ENCODE measurements at places on chromosomes 2 and 18.
A peak's percentile ranks its signal among the peaks of the same experiment; 100 is the strongest.

DNA sequence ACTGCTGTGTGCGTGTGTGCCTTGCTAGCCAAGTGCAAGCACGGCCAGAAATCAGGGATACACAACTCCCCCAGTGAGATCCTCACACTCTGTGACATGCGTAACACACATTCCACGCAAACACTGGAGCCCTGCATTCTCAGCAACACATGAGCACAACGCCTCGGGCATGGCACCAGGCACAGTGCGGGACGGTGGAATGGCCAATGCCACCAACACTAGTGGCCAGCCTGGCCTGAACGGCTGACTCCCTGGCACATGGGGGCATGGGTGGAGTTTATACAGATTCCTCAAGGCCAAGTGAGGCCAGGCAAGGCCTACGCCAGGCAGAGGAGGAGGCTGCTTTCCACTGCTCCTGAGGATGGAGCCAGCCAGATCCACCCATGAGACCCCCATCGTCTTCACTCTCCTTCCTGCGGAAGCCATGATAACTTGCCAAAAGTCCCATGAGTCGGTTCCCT lies 56.2 kb downstream of the ANKMY1 start:
- DNase-seq, result no peak

GRCh38 chr2:105904938-105905337 lies 160.2 kb downstream of the NCK2 start:
- no peak for DNase-seq

DNA sequence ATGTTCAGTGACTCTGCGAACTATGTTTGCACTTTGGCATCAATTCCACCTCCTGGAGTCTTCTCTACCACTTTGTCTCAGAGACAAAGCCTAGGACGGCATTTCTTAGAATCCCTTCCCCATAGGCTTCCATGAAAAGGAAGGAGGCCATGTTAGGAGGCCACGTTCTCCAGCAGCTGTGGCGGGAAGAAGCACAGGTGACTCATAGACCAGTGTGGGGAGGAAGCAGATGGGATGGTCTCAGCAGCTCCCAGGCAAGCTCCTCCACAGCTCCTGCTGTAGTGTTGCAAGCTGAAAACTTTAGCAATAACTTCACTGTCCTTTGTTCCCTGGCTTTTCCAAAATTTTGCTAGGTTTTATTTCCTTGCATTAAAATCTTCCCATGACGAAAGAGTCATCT lies 781.3 kb upstream of the ID2 start:
- no peak for DNase-seq

GRCh38 chr18:71134122-71134521 lies 845.3 kb downstream of the SOCS6 start:
- DNase-seq, result no peak

DNA sequence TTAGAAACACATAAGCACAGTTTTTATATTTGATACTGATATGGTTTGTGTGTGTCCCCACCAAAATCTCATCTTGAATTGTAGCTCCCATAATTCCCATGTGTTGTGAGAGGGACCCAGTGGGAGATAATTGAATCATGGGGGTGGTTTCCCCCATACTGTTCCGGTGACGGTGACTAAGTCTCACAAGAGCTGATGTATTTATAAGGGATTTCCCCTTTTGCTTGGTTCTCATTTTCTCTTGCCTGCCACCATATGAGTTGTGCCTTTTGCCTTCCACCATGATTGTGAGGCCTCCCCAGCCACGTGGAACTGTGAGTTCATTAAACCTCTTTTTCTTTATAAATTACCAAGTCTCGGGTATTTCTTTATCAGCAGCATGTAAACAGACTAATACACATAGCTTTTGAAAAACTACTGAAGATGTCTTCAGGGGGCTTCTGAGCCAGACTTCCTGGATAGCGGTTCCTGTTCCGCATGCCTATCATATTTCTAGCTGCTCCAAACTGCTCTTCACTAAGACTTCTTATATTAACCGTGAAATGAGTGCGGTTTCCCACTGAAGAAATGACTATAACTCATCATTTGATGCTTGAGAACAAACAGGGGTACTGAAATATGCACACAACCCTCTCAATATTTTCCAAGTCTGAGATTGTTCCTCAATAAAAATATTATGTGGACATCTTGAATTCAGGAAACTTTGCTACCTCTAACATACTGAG lies 75.8 kb downstream of the SPHKAP start:
- DNase-seq, result no peak

DNA sequence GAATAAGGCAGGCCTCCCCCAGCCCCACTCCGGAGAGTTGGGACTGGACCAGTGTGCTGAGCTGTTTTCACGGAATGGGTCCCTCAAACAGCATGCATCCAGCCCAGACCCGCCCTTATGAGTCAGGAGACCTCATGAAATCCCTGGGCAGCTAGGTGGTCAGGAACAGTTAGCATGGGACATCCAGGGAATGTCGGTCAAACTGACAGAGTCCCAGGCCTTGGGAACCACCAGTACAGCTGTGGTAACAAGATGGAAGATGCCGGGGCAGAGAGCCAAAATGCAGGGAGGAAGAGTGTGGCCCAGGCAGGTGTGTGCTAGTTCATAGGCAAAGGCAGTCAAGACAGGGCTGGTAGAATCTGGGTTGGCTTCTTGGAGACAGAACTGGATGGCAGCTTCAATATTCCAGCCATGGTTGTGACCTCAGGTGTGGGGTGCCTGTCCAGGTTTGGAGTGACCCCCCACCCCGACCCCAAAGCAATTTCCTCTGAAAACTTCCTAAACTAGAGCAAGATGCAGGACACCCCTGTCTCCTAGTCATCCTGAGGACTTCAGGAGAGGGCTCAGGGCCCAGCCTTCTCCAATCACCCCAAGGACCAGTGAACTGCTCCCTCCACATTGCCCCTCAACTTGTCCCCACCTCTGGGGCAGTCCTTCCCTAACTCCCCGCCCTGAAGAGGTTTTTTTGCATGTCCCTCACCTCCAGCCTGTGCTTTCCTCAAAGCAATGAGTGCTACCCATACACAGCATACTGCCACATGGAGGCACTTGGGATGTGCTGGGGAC lies 46.5 kb downstream of the KCNIP3 start:
- DNase-seq, result no peak

DNA sequence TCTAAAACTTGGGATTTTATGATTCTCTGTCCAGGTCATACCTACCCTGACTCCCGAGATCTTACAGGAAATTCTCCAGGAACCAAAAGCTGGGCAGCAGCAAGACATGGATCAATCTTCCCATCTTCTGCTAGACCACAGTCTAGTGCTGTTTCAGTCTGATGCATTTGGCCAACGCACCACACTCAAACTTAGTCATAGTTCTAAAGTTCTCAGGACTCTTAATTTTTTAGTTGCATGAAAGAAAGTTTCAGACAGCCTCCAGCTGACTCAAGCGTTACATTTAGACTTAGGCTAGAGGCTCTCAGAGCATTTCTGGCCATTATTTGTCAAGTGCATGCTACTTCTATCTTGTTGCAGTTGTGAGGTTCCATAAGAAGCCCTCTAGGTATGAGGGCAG lies 230.1 kb upstream of the CCDC150 start:
- DNase-seq, result no peak

- DNase-seq, result peak; percentile 38
These were observed 669 bp downstream of the LNPK start for GRCh38 chr2:176001281-176001915.

DNA sequence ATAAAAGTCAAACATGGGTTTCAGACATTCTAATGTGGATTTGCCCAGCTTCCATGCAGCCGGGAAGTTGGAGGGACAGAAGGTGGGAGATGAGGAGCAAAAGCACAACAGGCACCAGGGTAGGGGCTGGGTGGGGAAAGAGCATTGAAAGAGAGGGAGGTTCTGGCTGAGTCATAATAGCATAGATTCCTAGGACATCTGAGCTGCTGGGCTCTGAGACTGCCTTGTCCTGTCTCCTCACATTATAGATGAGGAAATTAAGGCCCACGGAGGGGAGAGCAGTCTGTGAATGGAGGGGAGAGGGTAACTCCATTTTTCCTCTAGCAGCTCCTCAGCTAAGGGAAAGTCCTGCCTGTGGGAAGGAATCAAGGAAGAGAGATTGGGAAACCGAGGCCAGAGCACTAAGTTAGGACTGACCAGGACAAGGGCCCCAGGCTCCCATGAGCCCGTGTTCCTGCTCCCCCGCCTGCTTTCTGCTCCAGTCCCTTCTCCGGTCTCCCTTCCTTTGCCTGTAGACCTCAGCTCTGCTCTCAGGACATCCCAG lies 26.2 kb downstream of the SH2D6 start:
- DNase-seq, result no peak

- DNase-seq, result no peak
These were observed 28.4 kb upstream of the DYNC2LI1 start for GRCh38 chr2:43745457-43745856.

DNA sequence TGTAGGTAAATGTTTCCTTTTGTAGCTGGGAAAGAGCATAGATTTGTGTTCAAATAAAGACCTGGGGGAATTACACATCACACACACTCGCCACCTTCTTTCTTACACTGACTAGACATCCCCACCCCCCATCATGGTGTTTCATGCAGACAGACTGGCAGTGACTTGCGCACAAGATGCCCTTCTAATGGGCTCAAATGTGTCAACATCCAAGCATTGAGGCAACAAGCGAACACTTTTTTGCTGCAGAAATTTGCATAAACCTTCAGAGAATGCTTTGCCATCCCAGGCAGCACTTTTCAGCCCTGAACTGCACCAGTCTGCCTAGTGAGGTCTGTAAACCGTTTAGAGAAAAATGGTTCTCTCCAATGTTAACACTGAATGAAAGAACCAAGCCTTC lies 4.5 kb downstream of the HOXD8 start:
- no peak for DNase-seq

- DNase-seq, result no peak
These were observed 60.9 kb downstream of the C18orf63 start for GRCh38 chr18:74376523-74376922.

DNA sequence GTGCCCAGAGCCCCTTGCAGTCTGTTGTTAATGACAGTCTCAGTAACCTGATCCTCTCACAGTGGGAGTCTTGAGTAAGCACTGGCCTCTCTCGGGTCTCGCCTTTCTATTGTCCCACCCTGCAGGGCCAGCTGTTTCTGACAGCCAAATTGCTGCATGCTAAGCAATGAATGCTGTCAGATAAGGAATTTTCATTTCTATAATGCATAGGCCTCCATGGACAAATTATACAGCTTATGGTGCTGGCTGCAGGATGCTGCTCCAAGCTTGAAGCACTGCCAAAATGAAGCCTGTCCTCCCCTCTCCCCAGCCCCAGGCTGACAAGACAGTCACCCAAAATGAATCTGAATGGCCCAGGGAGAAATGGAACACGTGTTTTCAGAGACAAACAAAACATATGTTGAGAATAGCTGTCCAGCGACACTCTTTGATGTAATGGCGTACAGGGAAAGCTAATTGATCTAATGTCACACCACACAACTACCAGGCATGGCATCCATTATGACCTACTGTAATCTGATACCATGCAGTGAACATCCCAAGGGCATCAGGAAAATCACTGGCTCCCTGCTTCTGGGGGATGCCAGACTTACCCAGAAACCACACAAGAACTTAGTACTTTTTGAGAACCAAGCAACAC lies 36.8 kb downstream of the ACVR1 start:
- no peak for DNase-seq

- DNase-seq, result no peak
These were observed 63.8 kb downstream of the HAUS1 start for GRCh38 chr18:46167971-46168370.

- DNase-seq, result no peak
These were observed 82.2 kb downstream of the CELF4 start for GRCh38 chr18:37483221-37483971.

DNA sequence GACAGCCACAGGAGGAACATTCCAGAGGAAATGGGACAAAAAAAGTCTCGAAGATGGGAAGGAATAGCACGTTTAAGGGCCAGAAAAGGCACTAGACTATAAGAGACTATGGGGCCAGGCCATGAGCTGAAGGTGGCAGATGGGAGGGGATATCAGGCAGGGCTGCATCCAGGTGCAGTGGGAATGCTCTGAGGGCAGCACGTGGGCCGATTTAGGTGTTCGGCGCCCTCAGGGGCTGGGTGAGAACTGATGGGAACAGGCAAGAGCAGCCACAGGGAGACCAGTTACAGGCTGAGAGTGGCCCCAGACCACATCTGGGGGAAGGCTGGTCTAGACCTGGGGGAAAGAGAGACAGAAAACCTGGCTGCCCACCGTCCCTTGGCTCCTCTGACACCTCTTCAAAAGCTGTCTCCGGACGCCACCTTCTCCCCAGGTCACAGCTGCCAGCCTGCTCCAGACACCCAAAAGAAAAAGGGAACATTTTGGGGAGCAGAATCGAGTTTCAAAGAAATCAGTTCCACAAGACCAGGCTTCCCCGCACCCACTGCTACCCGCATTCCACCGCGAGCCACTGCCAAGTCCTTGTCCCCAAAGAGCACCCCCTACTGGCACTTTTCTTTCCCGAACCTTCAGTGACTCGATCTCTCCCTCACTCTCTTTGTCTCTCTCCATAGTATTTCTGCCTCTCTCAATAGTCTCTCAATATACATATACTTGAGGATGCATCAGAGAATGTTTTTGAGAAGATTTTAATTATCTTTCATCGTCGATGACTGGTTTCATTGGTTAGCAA lies 190.1 kb upstream of the AGAP1 start:
- DNase-seq, result no peak

GRCh38 chr2:227153307-227153706 lies 10.7 kb downstream of the COL4A4 start:
- no peak for DNase-seq

- no peak for DNase-seq
These were observed 1068.0 kb upstream of the ZEB2 start for GRCh38 chr2:145587922-145588321.

DNA sequence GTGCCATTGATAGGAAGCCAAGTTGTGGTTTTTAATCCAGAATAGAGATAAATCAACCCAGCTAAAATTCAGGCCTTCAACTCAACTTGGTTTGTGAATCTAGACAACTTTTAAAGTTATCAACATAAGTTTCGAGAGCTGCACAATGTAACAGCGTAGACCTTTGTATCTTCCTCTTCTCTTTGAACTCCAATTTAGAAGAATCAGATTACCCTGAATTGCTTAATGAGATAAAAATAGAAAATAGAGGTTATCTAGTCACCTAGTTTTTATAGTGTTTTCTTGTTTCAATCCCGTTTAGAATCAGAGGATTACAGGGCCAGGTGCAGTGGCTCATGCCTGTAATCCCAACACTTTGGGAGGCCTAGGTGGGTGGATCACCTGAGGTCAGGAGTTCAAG lies 12.3 kb downstream of the MOGAT1 start:
- DNase-seq, result no peak

- DNase-seq, result no peak
These were observed 113.7 kb upstream of the SPRED2 start for GRCh38 chr2:65545837-65546805.

GRCh38 chr2:213251618-213252017 lies 32.6 kb upstream of the SPAG16 start:
- no peak for DNase-seq

- no peak for DNase-seq
These were observed 166.9 kb downstream of the MSH2 start for GRCh38 chr2:47569658-47570475.
